ENCODE measurements at places on chromosomes 6 and 20.
A peak's percentile ranks its signal among the peaks of the same experiment; 100 is the strongest.

DNA sequence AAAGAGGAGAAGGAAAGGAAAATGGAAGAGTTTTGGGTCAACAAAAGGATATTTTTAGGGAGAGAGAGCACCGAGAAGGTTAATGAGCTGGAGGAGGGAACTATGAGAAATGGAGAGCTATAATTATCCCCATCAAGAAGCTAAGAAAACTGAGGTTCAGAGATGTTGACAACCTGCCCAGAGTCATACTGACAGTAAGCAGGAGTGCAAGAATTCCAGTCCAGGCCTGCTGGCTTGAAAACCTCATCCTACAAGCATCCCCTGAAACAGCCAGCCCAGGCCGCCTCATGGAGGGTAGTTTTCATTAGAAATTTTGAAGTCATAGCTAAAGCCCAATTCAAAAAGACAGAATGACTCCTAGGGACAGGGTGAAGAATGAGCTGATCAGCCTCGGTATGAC is 172.1 kb upstream of the LRFN2 start:
- DNase-seq, result no peak

DNA sequence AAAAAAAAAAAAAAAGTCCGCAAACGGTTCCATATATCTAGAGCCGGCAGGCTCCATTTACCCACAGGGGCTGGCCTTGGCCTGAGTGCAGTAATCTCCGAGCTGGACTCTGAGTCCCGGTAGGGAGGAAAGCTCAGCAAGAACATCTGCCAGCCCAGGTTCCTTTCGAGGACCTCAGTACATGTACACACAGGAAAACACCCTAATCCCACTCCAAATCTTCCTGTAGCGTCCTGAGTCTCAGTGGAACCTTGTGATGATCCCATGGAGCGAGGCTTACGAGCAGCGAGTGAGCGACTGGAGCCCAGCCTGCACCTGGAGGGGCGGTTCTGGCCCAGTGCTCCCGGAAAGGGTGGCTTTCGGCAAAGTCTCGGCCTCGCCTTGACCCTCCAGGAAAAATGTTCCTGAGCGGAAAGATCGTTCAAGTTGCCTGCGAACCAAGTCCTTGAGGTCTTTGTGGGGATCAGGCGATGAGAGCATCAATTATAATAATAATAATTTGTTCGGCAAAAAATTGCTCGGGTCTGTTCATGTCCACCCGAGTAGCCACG is 32.1 kb downstream of the PRSS16 start:
- DNase-seq, result no peak

GRCh38 chr6:166561771-166562359 is 24.6 kb downstream of the RAMACL start:
- DNase-seq, result no peak

DNA sequence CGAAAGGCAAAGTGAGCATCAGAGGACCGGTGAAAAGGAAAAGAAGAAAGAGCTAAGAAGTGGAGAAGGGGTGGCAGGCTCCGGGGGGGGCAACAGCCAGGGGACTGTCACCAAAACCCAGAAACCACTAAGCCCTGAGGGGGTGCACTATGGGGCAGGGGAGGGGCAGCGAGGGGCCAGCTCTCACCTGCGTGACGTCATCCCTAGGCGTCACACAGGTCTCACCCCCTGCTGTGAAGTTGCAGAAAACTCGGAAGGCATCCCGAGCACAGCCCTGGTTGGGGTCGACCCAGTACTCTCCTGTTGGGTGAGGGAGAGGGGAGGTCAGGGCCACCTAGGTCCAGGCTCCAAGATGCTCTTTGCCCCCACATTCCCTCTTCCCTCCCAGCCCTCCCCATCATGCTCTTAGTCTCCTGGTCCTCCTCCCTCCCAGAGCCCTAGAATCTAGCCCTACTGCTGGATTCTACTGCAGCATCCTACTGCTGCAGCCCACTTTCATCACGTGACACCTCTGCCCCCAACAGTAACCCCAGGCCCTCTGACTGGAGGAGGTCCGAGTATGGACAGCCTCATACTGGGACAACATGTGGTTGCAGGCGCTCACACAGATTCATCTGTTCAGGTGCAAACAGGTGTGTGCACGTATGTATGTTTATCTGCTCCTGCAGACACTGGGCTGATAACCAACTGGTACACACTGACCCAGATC is 27.4 kb downstream of the COL11A2 start:
- DNase-seq, result no peak

DNA sequence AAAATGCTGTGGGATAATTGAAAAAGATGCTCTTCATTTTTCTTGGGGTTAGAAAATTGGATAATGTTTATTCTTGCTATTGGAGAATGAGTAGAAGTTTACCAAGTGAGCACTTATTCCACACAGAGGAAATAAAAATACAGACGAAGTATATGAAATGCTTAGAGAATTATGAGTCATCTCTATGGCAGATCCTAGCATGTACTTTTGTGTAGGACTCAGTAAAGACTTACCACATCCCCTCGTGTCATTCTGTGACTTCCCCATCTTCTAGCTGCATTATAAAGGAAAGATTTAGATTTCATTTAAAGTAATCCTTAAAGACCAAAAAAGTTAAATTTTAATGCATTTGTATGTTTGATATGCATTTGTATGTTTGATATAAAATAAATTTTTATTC is 685.6 kb downstream of the TBC1D32 start:
- no peak for DNase-seq

DNA sequence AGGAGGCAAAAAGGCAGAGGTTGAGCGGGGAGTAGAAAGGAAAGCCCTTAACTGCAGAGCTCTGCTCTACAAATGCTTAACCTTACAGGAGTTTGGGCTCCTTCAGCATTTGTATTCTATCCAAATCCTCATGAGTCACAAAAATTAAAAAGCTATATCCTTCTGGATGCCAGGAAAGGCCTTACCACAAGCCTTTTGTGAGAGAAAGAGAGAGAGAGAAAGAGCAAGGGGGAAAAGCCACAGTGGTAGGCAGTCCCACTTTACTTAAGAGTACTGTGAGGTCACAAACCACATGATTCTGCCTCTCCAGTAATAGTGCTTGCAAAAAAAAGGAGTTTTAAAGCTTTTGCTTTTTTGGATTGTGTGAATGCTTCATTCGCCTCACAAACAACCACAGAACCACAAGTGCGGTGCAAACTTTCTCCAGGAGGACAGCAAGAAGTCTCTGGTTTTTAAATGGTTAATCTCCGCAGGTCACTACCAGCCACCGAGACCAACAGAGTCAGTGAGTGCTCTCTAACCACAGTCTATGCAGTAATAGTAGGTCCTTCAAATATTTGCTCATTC is at the start of gene RUNX2:
Gene RUNX2, plus strand, starts transcription at position 375 of the 567 bp plus-strand sequence. CDS start 397 bp downstream, outside the sequence.
- DNase-seq, result no peak

DNA sequence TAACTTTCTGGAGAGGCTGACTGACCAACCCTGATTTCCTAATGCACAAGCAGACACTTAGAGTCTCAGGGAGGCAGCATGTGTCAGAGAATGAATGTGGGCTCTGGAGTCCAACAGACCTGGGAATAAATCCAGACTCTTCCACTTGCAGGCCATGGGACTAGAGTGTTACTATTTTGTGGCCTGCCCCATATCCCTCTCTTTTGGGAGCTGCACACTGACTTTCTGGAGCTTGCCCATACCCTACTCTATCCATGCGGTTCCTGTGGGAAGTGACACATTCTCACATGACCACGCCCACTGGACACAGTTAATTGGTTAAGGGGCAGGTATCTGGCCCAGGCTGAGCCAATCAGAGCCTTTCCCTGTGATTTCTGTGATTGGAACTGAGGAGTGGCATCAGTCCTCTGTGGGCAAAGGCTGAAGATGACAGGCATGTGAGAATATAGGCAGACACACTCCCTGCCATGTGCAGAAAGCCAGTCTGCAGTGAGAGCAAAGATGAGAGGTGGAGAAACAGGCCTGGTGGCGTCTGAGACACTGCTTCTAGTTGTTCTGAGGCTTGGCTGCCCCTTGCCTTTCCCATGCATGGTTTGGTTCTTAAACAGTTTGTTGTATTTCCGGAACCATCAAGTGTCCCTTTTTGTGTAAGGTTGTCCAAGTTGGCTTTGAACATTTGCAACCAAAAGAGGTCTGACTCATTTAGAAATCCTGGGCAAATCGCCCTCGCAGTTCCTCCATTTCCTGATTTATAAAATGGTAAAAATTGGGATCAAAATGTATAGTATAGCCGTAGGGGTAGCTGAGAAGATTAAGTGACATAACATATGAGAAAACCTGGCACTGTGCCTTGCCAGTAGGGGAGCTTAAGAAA is 125.6 kb downstream of the CDC5L start:
- DNase-seq, result peak; percentile 17

GRCh38 chr20:56974499-56975250 is 291.8 kb downstream of the BMP7 start:
- DNase-seq, result no peak

DNA sequence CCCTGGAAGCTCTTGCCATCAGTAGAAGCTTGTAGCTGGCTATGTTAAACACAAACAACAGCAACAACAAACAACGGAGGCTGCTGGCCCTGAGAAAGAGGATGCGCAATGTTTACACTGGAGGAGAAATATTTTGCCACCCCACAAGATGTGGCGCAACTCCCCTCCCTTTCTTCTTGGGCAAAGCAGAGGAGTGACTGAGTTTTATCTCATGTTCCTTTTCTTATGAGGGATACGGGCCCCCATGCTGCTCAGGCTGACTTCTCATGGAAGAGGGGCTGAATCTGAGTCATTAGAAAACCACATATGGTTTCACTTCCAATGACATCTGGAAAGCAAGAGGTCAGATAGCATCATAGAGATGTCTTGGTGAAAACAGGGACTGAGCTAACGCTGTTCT is 75.9 kb upstream of the HDDC2 start:
- no peak for DNase-seq

DNA sequence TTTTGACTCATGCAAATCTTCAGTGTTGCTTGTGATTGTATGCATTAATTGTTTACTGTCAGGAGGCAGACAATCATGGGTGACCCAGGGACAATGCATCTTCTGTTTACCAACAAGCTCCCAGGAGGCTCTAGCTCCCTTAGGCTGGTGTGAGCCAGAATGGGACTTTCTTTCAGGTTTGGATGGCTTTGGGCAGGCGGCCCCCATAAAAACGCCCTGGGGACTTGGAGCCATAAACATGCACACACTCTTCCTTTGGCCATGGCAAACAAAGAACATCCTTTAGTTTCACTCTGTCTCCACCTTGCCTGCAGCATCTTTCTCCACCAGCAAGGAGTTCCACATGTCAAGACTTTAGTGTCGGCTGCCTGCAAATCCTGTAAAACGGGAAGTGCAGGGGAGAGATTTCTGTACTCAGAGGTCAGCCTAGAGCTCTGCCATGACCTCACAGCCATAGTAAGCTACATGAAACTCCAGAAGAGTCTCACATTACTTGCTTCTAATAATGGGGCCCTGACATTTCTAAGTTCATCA is 127.6 kb downstream of the MAP3K7 start:
- no peak for DNase-seq

DNA sequence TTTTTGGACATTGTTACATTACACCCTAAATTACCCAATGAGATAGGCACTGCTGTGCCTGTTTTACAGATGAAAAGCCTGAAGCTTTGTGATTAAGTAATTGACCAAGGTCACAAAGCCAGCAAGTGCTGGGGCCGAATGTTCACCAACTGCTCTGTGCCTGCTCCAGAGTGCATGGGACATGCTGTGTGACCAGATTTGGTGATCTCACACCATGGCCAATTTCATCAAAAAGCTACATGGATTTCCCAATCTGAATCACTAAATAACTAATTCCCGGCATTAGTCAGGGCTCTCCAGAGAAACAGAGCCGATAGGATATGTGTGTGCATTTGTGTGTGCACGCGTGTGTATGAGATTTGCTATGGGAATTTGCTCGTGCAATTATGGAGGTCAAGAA is 228.3 kb upstream of the ECI2 start:
- no peak for DNase-seq

DNA sequence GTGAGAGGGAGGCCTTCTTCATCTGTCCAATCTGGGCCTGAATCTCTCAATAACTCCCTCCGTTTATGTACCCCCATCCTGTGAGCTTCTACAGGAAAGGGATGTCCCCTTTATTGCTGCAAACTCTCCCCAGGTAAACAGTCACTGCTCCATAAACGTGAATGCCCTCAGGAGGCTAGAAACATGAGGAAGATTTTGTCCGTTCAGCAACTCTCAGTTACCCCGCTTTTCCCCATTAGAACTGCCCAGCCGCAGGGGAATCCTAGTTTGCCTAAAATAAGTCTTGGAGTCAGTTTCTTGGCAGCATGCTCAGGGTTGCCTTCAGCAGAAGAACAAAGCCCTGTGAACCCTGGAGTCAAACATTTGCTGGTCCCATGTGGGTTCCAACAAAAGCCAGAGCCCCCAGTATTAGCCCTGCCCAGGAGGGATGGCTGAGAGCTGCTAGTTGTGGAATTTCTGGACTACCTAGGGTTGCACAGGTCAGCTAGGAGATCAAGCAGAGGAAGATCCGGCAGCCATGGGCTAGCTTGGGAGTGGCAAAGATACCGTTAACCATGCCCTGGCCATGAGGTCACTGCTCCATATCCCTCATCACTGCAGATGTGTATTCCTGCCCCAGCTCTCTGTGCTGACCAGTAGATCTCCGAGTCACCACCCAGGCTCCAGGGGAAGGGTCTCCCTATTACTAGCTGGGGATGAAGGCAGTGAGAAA is 640 bp downstream of the LRRN4 start:
- DNase-seq, result no peak

All from endothelial cell of umbilical vein (primary cell).